ENCODE measurements at places on chromosomes 11 and 22.

GRCh38 chr11:69864686-69865661 is 45.8 kb upstream of the FGF3 start:
- DNase-seq: no peak

DNA sequence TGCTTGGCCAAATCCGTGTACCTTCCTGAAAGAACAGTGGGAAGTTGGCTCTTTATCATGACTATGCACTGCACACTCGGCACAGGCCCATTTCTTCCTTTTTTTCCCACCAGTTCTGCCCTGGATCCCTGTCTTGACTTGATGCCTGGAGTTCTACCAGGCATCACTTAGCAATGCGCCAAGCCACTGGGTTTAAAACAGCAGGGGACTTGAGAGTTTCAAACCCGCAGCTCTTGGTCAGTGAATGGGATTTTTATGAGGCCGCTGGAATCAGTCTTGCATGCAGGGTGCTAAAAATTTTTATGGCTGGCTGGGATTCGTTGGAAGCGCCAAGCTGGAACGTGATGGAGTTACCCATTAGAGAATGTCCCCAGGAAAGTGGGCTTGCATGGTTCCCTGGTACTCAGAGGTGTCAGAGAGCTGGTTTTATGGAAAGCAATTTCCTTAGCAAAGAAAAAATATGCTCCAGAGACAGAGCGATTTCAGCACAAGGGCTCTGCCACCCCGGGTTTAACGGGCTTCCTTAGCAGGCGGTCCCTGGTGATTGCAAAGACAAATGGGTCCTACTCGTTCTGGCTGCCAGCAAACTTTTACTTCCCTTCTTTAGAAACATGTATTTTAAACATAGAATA is 432.9 kb downstream of the TENM4 start:
- DNase-seq: no peak

- no peak for DNase-seq
These were observed 990 bp upstream of the THRSP start for GRCh38 chr11:78062671-78063070.

DNA sequence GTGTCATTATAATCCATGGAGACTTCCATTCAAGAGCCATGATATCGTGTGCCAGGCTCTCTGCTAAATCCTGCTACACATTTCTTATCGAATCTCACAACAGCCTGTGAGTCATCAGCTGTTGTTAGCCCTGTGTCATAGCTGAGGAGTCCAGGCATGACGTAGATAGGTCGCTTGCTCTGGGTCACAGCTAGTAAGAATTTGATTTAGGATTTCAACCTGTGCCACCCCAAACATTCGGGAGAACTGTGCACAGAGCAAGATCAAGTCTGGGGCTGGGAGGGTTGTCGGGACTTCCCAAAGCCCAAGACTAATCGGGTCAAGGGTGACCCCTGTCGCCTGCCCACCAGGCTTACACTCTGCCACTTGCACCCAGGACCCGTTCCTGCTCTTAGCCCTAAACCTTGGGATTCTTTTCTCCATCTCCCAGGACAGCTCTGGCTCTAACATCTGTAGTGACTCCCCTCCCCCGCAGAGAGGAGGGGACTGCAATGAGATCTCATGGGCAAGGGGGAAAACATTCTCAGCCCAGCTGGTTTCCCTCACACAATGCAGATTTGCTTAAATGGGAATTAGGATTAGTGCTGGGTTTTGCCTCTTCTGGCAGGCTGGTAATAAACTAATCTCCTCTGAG is 34.3 kb downstream of the TSPAN18 start:
- DNase-seq: peak; percentile 84

DNA sequence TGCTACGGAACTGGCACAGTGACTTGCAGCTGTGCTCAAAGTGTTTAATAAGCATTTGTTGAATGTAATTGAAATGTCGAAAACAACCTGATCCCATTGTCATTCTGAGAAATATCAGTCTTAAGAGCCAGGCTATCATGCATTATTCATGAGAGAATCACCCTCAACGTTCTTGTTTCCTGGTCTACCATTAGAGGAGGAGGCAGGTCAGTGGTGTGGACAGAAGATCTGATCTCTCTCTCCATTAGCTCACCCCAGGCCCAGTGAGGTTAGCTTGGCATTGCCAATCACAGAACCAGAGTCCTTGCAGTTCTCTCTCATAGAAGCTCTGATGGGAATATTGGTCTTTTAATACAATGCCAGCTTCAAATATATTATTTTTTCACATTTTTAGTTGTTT is 121.1 kb upstream of the SPON1 start:
- no peak for DNase-seq

DNA sequence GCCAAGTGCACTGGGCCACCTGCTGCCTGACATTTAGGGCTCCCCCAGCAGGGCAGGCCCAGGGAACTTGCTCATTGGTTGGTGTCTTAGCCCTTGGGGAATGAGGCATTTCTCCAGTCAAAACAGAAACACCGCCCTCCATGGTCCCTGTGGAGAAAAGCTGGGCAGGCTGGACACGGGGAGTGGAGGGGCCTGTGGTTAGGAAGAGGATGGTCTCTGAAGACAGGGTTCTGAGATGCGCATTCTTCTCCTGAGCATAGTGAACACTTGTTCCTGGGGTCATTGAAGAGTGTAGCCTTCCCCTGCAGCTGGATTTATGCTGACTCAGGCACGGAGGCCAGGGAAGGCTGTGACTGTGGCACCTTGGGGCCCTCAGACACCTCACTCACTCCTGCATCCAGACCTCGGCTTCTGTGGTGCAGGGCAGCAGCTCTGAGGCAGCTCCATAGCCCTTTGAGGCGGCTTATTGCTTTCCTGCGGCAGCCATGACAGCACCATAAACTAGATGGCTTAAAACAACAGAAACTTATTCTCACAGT is 8.2 kb downstream of the TSPAN18 start:
- no peak for DNase-seq

DNA sequence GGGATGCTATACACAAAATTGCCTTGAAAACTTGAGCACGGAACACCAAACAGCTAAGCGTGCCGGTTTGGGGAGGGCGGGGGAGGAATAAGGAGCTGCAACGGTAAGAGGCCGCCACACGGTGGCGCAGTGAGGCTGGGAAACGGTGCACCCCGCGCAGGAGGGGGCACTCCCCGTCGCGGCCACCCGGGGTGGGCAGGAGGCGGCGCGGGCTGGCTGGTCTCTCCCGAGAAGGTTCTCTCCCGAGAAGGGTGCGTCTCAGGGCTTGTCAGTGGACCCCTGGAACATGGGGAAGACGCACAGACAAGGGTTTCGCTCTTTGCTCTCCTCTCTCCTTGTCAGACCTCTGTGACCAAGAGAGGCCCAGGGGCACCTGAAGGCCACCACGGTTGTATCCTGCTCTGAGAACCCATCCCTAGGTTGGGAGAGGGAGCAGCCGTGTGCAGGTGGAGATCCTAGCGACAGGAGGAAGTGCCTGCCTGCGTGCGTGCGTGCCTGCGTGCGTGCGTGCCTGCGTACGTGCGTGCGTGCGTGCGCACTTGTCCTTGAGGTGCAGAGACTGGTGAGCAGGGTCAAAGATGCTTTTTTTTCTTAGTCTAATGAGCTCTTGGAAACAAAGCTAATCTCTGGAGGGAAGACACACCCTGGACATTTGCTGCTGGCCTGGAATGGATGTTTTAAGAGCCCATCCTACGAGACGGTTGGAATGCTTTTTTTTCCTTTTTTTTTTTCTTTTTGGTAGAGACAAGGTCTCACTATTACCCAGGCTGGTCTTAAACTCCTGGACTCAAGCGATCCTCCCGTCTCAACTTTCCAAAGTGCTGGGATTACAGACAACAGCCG is 18.1 kb upstream of the JAM3 start:
- DNase-seq: peak; percentile 88

DNA sequence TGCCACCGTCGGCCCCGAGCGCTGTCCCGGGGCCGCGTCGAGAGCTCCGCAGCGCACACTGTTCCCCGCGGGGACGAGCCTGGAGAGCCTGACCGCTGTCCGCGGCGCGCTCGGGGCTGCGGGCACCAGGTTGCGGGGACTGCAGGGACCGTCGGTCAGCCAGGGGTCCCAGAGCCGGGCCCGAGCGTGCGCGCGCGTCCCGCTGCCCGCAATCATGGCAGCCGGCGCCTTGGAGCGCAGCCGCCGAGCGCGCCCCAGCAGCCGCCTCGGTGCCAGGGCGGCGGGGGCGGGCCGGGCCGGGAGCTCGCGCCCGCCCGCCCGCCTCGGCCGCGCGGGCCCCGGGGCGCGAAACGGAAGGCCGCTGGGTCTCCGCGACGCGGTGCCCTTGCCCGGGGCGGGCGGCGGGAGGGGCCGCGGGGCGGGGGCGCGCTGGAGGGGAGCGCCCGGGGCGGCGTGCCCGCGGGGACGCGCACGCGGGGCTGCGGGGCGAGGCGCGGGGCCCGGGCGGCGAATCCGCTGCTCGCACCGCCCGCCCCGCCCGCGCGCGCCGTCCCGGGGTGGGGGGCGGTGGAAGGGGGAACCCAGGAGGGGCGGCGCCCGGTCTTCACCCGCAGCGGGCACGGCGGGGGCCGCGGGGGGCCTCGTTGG is 79.4 kb upstream of the PPARA start:
- peak; percentile 81 for DNase-seq

- DNase-seq: no peak
These were observed 211.7 kb downstream of the NTM start for GRCh38 chr11:131582021-131582525.

GRCh38 chr22:29715705-29716104 is 4.1 kb upstream of the CABP7 start:
- no peak for DNase-seq

- DNase-seq: no peak
These were observed 13.6 kb downstream of the TRIM29 start for GRCh38 chr11:120124355-120124754.

DNA sequence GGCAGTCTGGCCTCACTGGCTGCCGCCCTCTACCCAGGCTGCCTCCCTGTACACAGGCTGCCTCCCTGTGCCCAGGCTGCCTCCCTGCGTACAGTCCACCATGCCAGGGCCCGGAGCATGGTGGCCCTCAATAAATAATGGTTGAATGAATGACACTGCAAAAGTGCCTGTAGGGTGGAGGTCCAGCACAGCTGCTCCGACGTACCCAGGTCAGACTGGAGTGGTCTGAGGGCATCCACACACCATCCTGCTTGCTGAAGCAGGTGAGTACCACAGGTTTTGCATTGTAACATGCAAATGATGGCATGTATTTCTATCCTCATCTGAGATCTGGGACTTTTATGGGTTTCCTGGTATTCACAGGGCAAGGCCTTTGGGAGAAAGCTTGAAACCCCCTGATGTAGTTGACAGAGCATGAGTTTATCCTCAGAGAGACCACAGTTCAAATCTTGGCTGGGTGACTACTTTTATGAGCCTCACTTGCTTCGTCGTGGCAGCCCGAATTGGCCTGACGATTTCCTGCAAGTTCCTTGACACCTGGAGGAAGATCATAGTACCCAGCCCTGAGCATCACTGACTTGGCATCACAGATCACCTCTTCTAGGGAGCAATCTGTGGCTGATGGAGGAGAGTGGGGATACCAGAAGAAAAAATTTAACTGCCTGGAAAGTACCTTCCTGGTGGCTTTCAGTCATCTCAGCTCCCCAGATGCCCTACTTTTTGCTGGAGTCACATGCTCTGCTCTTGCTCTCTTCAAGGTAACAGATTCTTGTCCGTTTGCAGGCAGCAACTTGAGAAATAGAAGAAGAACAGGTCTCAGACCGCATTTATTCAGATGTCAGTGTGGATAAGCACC is 16.0 kb upstream of the CYB5R3 start:
- no peak for DNase-seq

DNA sequence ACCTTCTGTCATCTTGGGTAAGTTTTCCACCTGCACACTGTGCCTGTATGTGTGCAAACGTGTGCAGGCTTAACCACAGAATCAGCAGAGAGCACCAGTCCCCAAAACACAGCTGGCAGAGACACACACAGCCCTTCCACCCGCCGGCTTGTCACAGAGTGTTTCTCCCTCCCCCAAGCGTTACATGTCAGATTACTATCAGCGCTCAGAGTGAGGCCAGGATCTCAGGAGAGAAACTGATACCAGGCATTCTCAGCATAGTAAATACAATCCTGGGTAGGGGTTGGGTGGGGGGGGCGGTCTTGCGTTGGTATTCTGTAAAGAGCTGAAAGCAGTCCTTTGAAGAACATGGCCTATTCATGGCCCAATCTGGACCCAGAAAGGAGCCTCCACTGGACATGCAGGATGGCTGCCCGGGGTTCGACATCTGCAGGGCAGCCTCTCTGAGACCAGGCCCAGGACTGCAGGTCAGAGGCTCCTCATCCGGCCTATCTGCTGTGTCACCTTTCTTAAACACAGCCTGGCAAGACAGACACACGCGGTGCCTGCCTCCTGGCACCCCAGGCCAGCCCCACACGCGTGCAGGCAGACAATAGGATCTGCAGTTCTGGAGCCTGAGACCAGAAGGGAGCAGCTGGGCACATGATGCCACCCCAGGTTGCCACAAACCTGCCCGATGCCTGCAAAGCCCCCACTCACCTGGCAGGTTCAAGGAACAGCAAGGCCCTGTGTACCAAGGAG is 1.7 kb downstream of the OSBPL5 start:
- DNase-seq: no peak

DNA sequence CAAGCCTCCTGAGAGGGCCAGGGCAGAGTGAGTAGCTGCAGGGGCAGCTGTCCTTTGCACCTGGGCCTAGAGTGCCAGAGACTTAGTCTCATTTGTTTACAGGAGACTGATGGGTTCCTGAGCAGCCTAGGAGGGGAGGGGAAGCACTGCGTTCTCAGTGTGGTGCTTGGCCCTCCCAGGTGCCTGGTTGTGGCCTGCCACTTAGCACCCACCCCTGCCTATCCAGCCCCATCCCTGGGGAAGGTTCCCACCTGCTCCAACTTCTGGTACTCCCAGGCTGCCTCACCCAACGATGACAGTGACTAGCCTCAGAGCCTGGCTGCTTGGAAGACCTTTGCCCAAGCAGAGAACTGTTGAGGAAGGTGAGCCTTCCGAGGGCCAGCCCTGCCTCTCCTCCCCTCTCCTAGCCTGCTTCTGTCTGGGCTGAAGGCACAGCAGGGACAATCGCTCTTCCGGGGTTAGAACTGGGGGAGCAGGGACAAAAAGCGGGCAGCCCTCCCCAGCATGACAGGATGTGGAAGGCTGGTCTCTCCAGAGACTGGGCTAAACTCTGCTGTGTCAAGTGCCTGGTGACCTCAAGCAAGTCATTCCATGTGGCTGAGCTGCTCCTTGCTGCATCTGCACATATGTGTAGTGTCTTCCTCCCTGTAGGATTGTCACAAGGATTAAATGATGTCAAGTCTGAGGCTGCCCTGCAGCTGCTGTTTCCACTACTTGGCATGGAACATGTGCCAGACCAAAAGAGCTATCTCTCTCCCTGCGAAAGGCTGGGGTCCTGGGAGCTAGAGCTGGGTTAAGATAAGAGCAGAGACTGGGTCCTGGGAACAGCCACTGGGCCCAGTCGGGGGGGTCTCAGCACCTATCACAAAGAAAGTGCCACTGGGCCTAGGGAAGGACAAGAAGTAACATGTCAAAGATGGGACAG is 9.9 kb downstream of the KCNQ1OT1 start:
- DNase-seq: peak; percentile 41

DNA sequence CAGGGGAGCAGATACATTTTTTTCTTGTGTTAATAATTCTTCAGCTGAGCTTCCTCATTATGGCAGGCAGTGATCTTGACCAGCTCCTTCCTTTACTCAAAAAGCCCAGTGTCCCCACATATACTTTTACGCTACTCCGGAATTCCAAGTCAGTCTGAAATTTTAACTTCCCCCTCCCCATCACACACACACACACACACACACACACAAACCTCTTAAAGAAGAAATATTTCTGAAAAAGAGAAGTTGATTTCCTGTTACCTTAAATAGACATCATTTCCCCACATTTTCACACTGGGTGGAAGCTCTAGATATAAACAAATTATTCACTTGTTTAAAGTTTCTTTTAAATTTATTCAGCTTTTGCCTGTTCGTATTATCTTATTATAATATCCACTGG is 113.9 kb downstream of the DBX1 start:
- no peak for DNase-seq
